SJSA1 (cell line): ENCODE measurements at places on chromosomes 5 and 9.

- DNase-seq = no peak
Measured at GRCh38 chr5:24732184-24732583, 87.4 kb upstream of the CDH10 start.

DNA sequence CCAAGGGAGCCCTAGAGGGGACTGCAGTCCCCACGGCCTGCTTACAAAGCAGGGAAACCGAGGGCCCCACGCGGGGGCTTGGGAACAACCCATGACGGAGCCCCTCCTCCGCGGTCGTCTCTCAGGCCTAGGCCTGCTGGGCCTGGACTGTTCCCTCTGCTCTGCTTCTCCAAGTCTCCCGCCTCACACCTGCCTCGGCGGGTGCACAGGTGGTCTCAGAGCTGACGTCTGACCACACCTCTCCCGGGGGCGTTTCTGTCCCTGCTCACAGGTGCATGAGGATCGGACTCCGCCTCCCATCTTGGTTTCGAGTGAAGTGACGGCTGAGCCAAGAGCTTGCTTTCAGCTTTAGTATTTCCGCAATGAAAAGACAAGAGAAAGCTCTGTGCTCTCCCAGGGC, 72.1 kb downstream of the MRPL36 start:
- no peak for DNase-seq

GRCh38 chr5:116600876-116601275, 26.3 kb upstream of the SEMA6A start:
- no peak for DNase-seq

- no peak for DNase-seq
Measured at GRCh38 chr9:92446536-92446935, 22.3 kb upstream of the OMD start.

DNA sequence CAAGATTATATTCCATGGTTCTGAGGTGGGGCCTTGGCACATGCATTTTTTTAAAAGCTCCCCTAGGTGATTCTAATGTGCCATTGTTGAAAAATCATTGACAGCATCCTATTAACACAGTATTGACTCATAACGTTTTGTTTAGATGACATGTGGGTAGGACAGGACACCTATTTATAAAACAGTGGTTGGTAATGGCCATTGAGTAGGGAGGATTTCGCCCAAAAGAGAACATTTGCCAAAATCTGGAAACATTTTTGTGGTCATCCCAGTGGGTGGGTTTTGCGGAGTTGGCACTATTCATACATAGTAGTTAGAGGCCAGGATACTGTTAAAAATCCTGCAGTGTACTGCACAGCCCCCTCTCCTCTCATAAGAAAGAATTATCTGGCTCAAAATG, 6.4 kb upstream of the CHD1 start:
- peak; percentile 81 for DNase-seq

DNA sequence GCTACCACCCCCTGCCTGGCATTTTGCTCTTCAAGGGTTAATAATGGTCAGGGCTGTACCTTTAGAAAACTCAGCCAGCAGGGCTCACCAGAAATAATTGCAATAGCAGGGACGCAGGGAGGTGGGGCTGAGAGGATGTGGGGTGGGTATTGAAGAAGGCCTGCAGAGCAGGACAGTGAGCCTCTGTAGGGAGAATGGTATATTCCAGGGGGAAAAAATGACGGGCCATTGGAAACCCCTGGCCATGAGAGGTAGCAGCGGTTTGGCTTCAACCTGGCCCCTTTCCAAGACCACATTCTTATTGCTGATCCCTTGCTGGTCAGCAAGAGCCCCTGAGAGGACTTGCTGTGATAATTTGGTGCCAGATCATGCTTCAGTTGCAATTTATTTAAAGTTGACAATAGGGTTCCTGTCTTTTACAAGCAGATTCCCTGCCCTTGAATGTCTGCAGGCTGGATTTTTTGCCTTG, 36.7 kb upstream of the CTNNA1 start:
- no peak for DNase-seq

GRCh38 chr5:135851915-135852845, 17.7 kb downstream of the SLC25A48 start:
- no peak for DNase-seq

DNA sequence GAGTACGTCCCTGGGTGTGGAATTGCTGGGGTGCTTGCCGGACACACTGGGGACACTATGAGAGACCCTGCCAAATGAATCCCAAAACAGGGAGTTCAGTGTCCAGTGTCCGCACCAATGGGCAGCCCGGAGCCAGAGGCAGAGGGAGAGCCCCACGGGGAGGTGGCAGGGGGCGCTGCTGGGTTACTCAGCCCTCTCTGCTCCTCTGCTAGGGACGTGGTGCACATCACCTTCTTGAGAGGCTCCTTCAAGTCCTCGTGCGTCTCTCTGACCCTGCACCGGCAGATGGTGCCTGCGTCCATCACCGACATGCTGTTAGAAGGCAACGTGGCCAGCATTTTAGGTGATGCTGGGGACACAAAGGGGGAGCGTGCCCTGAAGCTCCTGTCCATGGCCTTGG, 20.8 kb downstream of the STKLD1 start:
- DNase-seq = no peak

- DNase-seq = no peak
Measured at GRCh38 chr5:159409801-159410200, 79.5 kb upstream of the IL12B start.

DNA sequence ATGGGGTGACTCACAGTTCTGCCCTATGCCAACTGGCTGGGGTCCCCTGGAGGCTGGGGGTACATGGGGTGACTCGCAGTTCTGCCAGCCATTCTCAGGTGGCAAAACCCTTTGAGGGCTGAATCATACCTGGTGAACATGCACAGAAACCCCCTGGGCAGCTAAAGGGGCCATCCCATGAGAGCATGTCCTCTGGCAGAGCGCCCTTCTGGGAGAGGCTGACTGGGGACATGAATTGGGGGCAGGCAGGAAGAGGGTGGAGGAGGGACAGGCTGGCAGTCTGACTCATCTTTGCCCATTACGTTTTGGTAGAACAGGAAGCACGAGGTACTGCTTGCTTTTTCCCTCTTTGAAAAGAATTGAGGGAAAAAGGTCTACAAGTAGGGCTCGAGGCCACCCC, 16.7 kb downstream of the TRAF1 start:
- no peak for DNase-seq

DNA sequence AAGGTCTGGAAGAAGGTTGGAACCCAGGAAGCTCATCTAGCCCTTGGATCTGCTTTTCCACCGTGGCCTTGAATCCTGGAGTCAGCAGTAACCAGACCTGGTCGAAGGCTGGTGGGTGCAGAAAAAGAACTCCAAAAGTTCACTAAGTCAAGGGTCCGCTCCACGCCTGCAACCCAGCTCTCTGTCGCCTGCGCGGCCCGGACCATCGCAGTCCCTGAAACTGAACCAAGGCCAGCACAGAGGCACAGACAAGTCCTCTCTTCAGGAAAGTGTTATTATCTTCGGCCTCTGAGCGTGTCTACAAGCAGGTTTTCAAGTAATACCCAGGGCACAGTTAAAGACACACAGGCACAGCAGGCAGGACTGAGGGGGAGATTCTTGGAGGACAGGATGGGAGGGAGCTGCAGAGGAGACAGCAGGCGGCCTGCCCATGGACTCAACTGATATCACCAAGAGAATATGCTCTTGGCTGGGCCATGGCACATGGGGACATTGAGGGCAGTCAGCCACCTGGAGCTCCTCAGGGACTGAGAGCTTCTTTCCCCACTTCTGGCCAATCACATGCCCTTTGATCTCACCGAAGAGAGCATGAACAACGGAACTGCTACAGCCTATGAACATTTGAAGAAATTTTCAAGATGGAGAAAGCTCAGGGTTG, 45.8 kb upstream of the SEMA4D start:
- no peak for DNase-seq

DNA sequence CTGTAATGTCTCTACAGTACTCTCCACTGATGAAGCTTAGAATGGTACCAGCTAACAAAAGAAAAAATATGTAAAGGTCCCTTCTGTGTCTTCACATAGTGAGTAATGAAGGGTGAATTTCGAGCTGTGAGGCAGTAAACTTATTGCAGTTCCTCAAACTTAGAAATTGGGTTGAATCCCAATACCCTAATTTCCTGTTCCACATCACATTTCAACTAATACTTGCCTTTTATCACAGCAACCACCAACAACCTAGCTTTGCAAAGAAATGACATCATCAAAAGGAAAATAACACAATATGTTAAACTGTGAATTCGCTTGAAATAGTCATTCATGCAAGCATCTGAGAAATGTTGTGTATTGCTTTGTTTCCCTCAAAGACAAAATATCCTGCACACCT, 9.4 kb upstream of the TNFAIP8 start:
- DNase-seq = no peak

DNA sequence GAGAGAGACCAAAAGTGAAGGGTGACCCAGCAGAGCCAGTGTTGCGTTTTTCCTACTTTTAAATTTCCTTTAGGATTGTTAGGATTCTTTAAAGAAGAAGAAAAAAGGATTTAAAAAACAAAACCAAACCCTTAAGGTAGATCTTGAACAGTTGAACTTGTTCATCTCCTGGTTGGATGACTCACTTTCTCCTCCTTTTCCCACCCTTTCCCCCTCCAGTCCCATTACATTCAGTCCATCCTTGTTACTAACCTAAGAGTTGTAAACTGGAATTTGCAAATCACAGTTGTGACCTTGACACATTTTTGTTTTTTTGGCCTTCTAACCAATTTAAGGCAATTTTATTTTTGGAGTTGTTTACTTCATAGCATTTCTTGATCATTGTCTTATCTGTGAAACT, 289.2 kb downstream of the ARHGAP26 start:
- peak; percentile 41 for DNase-seq

DNA sequence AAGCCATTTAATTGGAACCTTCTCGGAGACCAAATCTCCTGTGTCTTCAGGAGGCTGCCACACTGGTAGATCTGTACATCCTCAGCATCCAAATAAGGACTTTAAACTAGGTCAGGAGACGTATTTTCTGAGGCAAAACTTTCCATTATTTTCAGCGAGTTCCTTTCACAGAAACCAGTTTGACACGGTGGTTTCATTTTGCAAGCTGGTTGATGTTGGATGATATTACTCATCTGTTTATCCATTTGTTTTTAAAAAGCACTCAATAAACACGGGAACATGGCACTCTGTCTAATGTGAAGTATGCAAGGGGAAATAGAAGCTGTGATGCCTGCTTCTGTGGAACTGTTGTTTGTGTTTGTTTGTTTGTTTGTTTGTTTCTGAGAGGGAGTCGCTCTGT, 199.6 kb downstream of the ERCC6L2 start:
- DNase-seq = no peak

DNA sequence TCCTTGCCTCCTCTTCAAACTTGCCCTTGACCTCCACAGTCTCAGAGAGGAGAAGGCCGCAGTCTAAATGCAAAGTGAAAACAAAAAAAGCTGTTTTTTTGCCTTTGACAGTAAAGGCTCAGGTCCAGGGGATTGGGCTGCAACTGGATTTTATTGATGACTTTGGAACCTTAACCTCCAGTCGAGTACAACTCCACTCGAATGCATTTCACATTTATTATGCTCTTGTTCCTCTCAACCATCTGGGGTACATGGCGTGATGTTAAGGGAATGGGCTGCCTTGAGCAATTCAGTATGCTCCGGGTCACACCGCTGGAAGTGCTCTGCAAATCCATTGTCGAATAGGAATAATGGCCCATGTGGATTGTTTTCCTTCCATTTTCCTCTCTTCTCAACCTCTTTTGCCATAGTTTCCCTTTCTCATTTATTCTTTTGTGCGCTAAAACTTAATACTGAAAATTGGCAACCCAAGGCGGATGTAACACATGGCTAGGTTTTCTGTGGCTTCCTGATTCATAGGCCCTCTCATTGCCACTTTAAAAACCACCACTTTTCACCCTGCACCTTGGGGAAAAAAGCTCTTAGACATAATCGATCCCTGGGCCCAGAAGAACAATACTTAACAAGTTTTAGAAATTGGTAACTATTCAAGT, 34.3 kb downstream of the ITK start:
- DNase-seq = no peak

DNA sequence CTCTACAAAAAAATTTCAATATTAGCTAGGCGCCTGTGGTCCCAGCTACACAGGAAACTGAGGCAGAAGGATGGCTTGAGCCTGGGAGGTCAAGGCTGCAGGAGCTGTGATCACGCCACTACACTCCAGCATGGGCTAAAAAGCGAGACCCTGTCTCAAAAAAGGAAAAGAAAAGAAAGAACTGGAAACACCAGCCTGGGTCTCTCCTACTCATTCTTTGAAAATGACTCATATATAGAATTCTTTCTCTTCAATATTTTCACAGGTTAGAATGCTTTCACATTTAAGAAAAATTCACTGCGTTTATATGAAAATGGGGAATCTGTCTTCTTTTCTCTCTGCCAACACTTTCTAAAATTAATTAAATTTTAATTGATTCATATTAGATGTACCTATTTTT, 115.6 kb downstream of the TRPM6 start:
- no peak for DNase-seq

- no peak for DNase-seq
Measured at GRCh38 chr9:31372799-31373587, 1011.5 kb upstream of the ACO1 start.

DNA sequence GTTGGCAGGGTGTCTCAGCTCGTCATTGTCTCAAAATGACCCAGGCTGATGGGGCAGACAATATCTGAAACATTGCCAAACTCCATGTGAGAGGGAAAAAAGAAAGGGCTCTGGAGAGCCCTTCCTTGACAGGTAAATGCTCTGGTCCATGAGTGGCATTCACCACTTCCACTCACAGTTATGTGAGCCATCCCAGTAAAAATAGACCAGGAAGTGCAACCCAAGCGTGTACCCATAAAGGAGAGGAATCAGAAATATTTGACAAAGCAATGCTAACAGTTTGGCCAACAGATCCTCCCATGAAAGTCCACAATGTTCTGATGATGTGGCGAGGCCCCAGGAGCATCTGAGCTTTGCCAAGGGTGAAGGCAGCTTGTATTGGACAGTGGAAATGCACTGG, 49.4 kb downstream of the ASTN2 start:
- no peak for DNase-seq

DNA sequence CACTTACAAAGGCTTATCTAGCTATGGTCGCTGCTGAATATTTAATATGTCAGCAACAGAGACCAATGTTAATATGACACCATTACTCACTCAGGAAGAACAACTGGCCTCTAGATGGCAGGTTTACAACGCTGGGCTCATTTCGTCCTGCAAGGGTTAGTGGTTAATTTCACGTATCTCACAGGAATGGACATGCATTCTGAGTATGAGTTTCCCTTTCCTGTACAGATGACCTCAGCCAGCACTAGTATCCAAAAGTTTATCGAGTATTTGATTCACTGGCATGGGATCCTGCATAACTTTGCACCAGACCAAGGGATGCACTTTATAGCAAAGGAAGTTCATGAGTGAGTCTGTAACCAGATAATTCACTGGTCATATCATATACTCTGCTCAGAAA, 8.7 kb upstream of the TRPC7 start:
- peak; percentile 12 for DNase-seq

GRCh38 chr9:110486218-110486617, 93.3 kb downstream of the SVEP1 start:
- no peak for DNase-seq

DNA sequence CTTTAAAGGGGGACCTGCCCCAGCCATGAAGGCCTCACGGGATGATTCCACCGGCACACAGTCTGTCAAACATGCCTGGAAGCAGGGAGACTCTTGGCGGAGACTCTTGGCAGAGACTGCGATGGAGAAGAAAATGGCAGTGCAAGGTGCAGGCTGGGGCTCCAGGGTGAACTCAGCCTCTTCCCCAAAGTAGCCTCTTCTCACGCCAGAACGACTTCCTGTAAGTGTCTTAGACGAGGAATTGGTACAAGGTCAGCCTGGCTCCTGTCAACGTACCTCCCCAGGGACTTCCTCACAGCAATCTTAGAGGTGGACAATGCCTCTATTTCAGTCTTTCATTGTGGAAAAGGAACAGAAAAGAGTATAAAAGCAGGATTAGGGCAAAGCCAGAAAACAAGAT, 109.3 kb downstream of the UGCG start:
- no peak for DNase-seq
